ENCODE measurements at places on chromosomes 12 and 14. TPM values are rescaled to one million over a fixed set of nuclear protein-coding genes. Genes with fewer than 3 reads are reported as not detected.

DNA sequence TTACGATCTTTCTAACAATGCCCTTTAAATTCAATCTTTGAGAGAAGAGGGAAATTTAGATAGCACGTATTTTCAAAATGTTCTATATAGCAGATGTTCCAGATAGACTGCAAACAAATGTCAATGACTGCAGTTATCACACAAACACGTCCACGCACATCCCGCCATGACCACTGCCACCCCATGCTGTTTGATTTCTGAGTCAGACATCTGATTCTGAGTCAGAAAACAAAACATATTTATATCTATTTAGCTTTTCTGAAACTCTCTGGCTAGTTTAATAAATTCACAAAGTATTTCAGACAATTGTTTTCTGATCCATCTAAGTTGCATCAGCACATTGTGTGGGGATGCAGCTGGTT lies 105.9 kb upstream of the BCAT1 start:
- no peak overlapping the region for H3K27ac ChIP-seq
- no peaks in the 10 kb centered on the region for H3K36me3 ChIP-seq
- no peaks in the 10 kb centered on the region for H3K27me3 ChIP-seq
- no peaks in the 10 kb centered on the region for H3K4me1 ChIP-seq
- no peak overlapping the region for H3K4me3 ChIP-seq

GRCh38 chr12:14965221-14965620 lies 3.8 kb upstream of the ARHGDIB start:
- peaks cover 7% of the 10 kb centered on the region for H3K4me1 ChIP-seq
- no peak for DNase-seq
- H3K4me3 ChIP-seq: no peak overlapping the region
- no peak overlapping the region for H3K27ac ChIP-seq

DNA sequence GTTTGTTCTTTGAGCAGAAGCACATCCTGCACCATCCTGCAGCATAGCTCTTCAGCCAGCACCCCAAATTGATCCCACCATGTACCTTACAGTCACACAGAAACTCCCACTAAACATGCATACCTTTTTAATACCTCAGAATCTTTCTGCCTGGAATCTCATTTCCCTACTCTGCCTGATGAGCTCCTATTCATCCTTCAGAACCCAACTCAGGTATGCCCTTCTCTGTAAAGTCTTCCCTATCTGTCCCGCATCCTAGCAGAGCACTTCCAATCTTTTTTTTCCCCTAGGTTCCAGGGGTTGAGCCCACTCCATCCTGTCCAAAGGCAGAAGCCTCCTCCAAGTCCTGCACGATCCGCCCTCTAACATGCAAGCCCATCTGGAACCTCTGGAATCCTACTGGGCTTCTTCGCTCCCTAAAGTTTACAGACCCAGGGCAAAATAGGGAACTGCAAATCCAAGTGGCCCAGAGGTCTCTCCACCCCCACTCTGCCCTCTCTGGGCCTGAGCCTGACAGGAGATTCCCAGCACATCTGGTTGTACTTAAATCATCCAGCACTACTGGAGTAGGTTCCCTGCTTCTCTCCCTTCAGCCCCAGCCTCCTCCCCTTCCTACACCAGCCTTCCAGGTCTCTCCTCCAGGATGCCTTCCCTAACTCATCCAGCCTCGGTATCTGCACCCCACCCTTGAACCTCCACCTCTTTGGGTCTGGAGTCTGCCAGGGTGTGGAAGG lies 4.1 kb upstream of the FIGNL2 start:
- no peaks in the 10 kb centered on the region for H3K36me3 ChIP-seq
- H3K27me3 ChIP-seq: no peaks in the 10 kb centered on the region
- no peak overlapping the region for H3K27ac ChIP-seq
- H3K4me3 ChIP-seq: no peak overlapping the region
- no peak for DNase-seq

GRCh38 chr14:68235011-68235410 lies 415.4 kb downstream of the RAD51B start:
- peaks cover 42% of the 10 kb centered on the region for H3K4me1 ChIP-seq
- H3K4me3 ChIP-seq: no peak overlapping the region
- no peaks in the 10 kb centered on the region for H3K27me3 ChIP-seq
- no peak overlapping the region for H3K27ac ChIP-seq
- no peak for DNase-seq
- H3K36me3 ChIP-seq: no peaks in the 10 kb centered on the region

DNA sequence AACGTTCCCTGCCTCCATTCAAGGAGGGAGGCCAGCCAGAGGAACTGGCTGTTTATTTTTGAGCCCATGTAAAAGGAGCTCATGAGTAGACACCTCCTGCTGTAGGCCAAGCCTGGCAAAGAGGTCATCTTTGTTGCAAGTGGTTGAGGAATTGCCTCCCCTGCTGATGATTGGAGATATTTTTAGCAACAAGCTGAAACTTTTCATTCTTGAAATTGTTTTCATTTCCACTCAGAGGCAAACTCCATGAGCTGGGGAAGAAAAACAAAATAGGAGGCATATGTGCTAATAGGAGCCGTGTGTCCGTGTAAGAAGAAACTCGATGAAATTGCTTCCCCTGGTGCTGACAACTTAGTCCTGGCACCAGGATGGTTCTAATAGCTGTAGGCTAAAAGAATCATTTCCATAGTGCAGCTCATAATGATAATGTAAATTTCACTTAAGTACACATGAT lies 440.1 kb upstream of the FAR2 start:
- H3K36me3 ChIP-seq: no peaks in the 10 kb centered on the region
- no peak overlapping the region for H3K4me3 ChIP-seq
- no peaks in the 10 kb centered on the region for H3K27me3 ChIP-seq
- no peak for DNase-seq
- H3K27ac ChIP-seq: no peak overlapping the region

- no peak overlapping the region for H3K4me3 ChIP-seq
- DNase-seq: no peak
- no peaks in the 10 kb centered on the region for H3K36me3 ChIP-seq
- peaks cover 5% of the 10 kb centered on the region for H3K4me1 ChIP-seq
- H3K27me3 ChIP-seq: no peaks in the 10 kb centered on the region
- no peak overlapping the region for H3K27ac ChIP-seq
Measured at GRCh38 chr12:123122626-123123025, 28.3 kb downstream of the PITPNM2 start.

DNA sequence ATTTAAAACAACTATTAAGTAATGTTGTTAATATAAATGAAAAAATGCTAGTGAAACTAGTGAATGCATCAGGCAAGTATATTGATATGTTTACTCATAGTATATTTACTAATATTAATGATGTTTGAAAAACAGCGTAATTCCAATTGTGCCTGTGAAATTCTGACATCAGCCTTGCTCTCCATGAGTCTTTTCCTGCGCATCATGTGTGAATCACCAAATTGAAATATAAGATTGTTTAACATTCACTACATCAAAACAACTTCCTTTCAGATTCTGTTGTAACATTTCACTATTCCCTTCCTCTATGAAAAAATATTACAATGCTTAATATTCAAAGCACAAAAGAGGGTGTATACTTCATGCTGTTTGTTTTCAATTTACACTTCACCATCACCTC lies 1995.9 kb upstream of the SEL1L start:
- no peaks in the 10 kb centered on the region for H3K27me3 ChIP-seq
- no peak overlapping the region for H3K4me3 ChIP-seq
- H3K4me1 ChIP-seq: no peaks in the 10 kb centered on the region
- DNase-seq: no peak
- H3K27ac ChIP-seq: no peak overlapping the region
- no peaks in the 10 kb centered on the region for H3K36me3 ChIP-seq

DNA sequence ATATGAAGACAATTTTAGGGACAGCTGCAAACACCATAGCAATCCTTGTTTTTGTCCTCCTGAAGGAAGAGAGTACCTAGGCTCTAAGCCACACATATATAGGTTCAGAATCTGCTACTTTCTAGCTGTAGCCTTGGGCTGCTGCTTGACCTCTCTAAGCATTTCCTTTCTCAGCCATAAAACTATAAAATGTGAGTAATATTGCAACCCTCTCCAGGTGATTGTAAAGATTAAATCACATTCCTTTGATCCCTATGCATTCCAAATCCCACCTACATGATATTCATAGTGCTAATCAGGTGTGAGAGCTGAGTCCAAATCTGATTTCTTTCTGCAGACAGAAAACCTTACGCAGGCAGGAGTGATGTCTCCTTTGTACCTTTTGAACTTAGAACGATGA lies 913.5 kb downstream of the VRK1 start:
- no peak for DNase-seq
- H3K27me3 ChIP-seq: no peaks in the 10 kb centered on the region
- no peaks in the 10 kb centered on the region for H3K36me3 ChIP-seq

DNA sequence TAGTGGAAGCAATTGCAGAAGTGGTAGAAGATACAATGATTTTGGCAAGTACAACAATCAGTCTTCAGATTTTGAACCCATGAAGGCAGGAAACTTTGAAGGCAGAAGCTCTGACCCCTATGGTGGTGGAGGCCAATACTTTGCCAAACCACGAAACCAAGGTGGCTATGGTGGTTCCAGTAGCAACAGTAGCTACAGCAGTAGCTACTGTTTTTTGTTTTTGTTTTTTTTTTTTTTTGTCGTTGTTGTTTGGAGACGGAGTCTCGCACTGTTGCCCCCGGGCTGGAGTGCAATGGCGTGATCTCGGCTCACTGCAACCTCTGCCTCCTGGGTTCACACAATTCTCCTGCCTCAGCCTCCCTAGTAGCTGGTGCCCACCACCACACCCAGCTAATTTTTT lies 47.4 kb downstream of the IFNG-AS1 start:
- DNase-seq: no peak
- H3K27ac ChIP-seq: no peak overlapping the region
- no peak overlapping the region for H3K4me3 ChIP-seq
- H3K4me1 ChIP-seq: no peaks in the 10 kb centered on the region

DNA sequence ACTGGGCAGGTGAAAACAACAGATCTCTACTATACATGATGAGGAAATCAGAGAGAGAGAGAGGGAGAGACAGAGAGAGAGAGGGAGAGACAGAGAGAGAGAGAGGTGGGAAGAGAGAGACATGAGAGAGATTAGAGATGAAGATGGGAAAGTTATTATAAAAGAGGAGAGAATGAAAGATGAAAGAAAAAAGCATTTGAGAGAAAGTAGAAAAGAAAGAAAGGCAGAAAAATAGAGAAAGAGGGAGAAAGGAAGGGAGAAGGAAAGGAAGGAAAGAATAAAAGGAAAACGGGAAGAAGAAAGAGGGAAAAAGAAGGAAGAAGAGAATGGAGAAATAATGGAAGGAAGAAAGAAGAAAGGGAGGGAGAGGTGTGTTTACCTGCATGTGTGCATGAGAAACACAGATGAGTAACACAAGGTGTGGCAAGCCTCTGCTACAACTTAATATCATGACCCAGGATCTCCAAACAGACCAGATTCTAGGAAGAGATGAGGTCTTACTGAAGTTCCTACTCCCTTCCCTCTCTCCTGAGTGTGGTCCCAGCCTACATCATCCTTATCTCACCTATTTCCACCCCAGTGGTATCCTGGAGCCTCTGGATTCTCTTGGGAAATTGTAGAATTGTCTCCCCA lies 176.3 kb downstream of the C12orf75 start:
- no peak overlapping the region for H3K4me3 ChIP-seq
- no peak overlapping the region for H3K27ac ChIP-seq
- H3K36me3 ChIP-seq: no peaks in the 10 kb centered on the region
- no peak for DNase-seq

DNA sequence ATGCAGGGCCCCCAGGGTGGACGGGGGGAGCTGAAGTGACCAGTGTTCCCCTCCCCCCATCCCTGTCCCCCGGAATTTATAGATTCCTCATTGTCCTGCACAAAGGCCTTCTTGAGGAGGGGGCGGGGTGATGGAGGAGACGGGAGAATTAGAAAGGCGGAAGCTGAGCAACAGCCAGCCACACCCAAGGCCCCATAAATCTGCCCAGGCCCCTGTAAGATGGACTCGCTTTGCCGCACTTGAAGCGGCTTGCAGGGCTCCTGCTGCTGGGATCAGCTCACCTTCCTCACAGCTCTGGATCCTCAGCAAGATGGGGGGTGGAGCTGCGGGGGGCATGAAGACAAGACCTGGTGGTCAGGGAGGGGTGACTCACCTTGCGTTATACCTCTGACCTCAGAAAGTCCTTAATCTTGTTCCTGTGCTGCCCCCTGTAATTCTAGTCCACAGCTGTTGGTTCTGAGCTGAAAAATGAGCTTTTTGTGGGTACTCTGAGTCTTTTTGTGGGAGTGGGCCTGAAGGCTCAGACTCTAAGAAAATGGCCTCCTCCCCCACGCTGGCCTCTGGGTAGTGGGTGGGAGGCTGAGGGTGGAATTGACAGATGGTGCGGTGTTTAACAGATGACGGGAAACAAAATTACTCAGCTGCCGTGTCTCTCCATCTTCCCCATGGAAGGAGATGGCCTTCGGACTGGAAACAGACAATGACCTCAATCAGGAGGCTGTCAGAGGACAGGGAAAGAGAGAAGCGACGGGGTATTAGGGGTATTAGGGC lies 15.8 kb upstream of the ANKRD33 start:
- no peak for DNase-seq
- peaks cover 16% of the 10 kb centered on the region for H3K4me1 ChIP-seq
- no peak overlapping the region for H3K27ac ChIP-seq

DNA sequence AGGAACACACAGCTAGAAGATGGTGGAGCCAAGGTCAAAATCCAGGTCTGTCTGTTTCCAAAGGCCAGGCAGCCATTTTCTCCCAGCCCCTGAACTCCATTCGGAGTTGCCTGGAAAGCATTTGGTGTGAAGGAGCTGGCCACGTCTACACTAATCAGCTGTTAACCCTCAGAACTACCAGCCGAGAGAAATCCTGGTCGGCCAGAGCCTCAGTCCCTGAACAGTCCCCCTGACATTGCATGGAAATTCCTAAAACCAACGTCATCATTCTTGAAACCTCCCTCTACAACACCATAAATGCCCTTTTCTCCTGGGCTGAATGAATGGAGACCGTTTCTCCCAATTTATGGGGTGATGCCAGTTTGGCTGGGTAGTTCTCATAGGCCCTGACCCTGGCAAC lies 245.6 kb downstream of the SLC41A2 start:
- no peaks in the 10 kb centered on the region for H3K36me3 ChIP-seq
- no peak overlapping the region for H3K4me3 ChIP-seq
- no peaks in the 10 kb centered on the region for H3K27me3 ChIP-seq

GRCh38 chr12:25151476-25151875 lies 43.5 kb downstream of the DNAI7 start:
- no peak overlapping the region for H3K27ac ChIP-seq
- DNase-seq: peak; percentile 25
- H3K4me3 ChIP-seq: no peak overlapping the region
- H3K27me3 ChIP-seq: no peaks in the 10 kb centered on the region
- H3K36me3 ChIP-seq: no peaks in the 10 kb centered on the region

GRCh38 chr14:63296060-63296563 lies 22.6 kb downstream of the GPHB5 start:
- no peak for DNase-seq
- H3K4me1 ChIP-seq: peaks cover 6% of the 10 kb centered on the region
- peak overlapping the region; percentile 57 for H3K27ac ChIP-seq
- no peak overlapping the region for H3K4me3 ChIP-seq
- H3K27me3 ChIP-seq: no peaks in the 10 kb centered on the region

MAP3K9 gene
- total RNA-seq: 9.7 TPM

KCNJ8 gene
- total RNA-seq: 11.5 TPM

EID3 gene
- total RNA-seq: 3.2 TPM
